ENCODE measurements at places on chromosomes 13 and 19. TPM values are rescaled to one million over a fixed set of nuclear protein-coding genes. Genes with fewer than 3 reads are reported as not detected.
A peak's percentile ranks its signal among the peaks of the same experiment; 100 is the strongest.

DNA sequence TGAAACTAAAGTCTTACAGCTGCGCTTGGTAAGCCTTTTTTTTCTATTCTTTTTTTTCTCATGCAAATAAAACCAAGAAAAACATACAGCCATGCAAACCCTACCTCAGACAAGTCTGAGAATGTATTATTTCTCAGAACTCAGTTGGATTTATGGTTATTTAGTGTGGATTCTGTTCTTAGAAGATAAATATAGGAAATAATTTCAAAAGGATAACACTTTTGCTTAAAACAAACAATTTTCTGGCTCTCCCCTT, 40.7 kb upstream of the TNFSF11 start:
- H3K27ac ChIP-seq = no peak overlapping the region
- no peaks in the 10 kb centered on the region for H3K4me1 ChIP-seq
- no peak overlapping the region for H3K4me3 ChIP-seq
- no peaks in the 10 kb centered on the region for H3K27me3 ChIP-seq
- H3K36me3 ChIP-seq = no peaks in the 10 kb centered on the region
- no peak for DNase-seq

DNA sequence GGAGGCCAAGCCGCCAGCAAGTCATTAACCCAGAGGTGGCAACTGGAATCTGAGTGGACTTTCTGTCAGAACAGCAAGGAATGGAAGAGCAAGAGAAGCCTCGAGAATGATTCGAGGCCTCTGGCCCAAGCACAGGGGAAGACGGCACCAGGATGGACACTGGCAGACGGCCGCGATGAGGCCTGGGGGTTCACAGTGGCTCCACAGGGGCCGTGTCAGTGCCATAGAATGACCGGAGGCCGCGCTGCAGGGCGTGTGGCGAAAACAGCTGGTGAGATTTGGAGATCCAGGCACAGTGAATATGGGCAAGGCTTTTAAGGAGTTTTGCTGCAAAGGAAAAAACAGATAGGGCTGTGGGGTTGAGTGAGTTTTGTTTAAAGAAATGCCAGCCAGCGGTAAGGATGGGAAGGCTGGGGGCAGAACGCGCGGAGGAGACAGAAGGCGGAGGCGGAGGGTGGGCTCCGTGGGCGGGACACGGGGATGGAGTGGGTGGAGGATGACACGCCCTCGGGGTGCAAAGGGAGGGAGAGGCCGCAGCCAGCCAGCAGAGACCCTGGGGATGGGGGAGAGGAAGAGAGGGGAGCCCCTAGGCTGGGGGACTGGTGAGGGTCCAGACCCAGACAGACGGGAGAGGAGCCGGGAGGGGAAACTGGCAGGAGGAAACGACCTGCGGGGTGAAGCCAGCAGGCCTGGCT, 130.5 kb downstream of the RNF17 start:
- DNase-seq = no peak
- H3K36me3 ChIP-seq = no peaks in the 10 kb centered on the region
- H3K4me1 ChIP-seq = no peaks in the 10 kb centered on the region

DNA sequence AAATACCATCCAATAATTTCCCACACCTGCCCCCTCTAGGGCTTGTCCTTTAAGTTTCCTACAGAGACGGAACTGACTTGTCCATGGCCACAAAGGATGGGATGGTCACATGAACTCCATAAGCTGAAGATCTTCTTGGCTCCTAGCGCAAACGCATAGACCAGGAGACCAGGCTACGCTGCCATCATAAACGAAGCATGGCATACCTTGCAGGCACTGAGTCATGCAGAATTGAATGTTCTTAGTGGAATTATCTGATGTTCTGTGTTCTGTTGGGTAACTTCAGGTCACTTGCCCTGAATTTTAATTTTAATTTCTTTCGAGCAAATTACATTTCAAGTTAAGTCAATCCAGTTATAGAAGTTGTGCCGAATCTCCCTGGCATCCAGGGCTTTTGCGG, 96.4 kb upstream of the STARD13 start:
- no peak for DNase-seq
- H3K27ac ChIP-seq = no peak overlapping the region
- no peak overlapping the region for H3K4me3 ChIP-seq
- H3K4me1 ChIP-seq = no peaks in the 10 kb centered on the region
- no peaks in the 10 kb centered on the region for H3K27me3 ChIP-seq

DNA sequence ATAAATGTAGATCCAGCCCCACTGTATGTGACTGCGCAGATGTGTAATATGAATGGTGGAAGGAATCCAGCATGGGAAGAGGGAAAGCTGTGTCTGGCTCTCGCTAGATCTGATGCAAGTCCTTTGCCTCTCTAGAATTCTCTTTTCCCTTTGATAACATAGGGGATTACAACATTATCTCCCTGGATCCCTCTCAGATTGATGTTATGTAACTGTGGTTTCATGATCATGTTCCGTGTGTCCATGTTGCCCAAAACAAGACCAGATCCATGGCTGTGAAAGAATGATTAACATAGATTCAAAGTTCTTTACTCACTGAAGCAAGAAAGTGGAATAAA, 184.0 kb upstream of the UBL3 start:
- H3K4me3 ChIP-seq = no peak overlapping the region
- no peaks in the 10 kb centered on the region for H3K4me1 ChIP-seq
- no peak for DNase-seq

- H3K27me3 ChIP-seq = no peaks in the 10 kb centered on the region
- H3K27ac ChIP-seq = peak overlapping the region; percentile 39
- no peaks in the 10 kb centered on the region for H3K4me1 ChIP-seq
- peak overlapping the region; percentile 79 for H3K4me3 ChIP-seq
Observed at GRCh38 chr19:20660473-20661140, 764 bp downstream of the ZNF626 start.

DNA sequence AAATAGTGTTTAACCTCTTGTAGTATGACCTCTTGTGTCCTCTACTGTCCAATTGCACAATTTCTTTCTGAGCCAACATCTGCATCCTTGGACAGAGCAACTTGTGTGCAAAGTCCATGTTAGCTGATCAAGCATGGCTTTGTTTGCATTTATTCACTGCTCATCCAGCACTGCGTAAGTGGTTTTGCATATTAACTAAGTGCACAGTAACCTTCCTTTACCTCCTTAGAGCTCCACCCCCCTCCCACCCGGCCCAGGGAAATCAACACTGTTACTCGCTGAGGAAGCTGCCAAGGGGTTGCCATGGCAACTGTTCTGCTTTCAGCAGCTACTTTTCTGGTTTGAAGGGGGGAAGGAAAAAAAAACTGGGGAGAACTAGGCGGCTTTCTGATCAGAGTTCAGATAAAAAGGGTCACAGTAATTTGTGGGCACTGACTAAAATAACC, 153.5 kb upstream of the KLF12 start:
- peak overlapping the region; percentile 76 for H3K27ac ChIP-seq
- no peaks in the 10 kb centered on the region for H3K27me3 ChIP-seq
- H3K36me3 ChIP-seq = no peaks in the 10 kb centered on the region
- H3K4me1 ChIP-seq = no peaks in the 10 kb centered on the region
- DNase-seq = peak; percentile 96

DNA sequence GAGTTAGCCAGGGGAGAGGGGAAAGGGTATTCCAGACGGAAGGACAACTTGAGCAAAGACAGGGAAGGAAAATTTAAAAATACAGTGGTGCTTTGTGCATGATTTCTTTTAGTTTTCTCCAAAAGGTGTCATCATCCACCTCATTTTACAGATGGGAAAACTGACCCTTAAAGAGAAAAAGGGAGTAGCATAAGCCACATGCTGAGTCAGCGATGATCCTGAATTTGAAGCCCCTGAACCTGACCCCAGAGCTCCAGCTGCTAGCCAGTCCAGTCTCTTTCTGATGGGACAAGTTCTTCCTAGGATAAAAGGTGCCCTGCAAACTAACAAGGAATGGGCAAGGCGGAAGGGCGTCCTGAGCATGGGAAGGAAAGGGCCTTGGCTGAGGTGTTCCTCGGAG, 10.3 kb downstream of the CABP5 start:
- no peaks in the 10 kb centered on the region for H3K36me3 ChIP-seq
- no peak overlapping the region for H3K4me3 ChIP-seq
- no peaks in the 10 kb centered on the region for H3K4me1 ChIP-seq
- DNase-seq = no peak

DNA sequence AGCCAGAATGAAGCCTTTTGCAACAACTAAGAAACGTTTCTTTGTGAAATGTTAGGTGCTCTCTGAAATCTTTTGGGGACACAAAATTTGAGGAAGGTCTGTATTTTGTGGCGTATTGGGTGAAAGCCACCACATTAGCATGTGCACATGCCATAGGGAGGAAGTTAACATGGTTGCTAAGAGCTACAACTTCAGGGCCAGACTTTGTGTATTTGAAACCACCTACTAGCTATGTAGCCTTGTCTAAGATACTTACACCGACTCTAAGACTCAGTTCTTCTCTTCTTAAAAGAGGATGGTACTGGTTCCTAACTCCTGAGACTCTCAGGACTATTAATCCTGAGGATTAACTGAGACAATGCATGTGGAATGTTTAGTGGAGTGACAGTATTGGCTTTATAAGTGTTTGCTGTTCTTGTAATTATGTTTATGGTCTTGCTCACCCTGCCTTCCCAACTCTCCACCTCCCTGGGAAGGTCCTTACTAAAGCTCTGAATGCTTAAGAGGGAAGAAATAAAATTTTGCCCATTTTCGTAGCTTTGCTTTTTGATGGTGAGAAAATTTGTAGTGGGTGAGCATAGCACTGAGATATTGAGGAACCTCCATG, 15.5 kb downstream of the SERP2 start:
- DNase-seq = no peak
- peaks cover 24% of the 10 kb centered on the region for H3K4me1 ChIP-seq
- H3K27me3 ChIP-seq = no peaks in the 10 kb centered on the region

DNA sequence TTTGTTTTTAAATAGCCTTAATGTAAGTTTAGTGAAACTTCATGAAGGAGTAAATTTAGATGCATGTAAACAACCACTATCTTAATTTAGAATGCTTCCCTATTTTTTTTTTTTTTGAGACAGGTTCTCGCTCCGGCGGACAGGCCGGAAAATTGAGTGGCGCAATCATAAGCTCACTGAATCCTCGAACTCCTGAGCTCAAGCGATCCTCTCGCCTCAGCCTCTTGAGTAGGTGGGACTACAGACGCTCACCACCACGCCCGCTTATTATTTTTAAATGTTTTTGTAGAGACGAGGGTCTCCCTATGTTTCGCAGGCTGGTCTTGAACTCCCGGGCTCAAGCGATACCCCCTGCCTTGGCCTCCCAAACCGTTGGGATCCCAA, 1.6 kb downstream of the TEX30 start:
- H3K27me3 ChIP-seq = no peaks in the 10 kb centered on the region
- no peak overlapping the region for H3K27ac ChIP-seq
- no peaks in the 10 kb centered on the region for H3K36me3 ChIP-seq
- no peak for DNase-seq
- H3K4me1 ChIP-seq = no peaks in the 10 kb centered on the region
- peak overlapping the region; percentile 82 for H3K4me3 ChIP-seq

DNA sequence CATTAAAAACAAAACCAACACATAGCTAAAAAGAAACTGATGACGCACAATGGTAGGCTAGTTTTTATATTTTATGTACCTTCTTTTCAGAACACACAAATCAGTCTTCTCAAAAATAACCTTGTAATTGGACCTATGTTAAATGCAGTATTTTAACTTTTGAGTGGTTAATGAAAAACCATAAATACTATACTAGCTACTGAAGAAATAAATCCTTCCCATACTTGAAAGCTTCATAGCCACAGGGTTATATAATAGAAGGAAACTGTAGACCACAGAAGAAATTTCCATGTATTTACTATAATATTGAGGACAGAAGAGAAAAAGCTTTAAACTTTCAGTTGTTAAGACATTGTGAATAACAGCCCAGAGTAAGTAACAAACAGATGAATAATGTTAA, 1094.3 kb upstream of the SLC10A2 start:
- no peak overlapping the region for H3K4me3 ChIP-seq
- H3K4me1 ChIP-seq = no peaks in the 10 kb centered on the region
- no peaks in the 10 kb centered on the region for H3K36me3 ChIP-seq

DNA sequence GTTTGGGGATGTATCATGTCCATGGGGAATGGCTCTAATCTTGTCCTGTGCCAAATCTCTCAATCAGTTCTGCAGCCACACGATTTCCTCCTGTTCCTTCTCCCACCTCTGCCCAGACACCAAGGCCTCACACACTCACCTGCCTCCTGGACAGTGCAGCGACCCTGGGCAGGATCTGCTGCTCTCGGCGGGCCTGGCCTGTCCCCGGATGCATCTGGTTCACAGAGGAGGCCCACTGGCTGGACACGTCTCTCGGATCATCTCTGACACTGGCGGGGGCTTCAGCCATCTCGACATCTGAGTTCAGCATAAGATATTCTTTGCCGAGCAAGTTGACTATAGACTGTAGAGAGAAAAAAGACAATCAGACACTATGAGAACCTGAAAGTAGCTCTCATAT, 5.9 kb downstream of the ZSCAN5B start:
- no peak overlapping the region for H3K4me3 ChIP-seq
- no peaks in the 10 kb centered on the region for H3K36me3 ChIP-seq
- H3K4me1 ChIP-seq = no peaks in the 10 kb centered on the region
- H3K27me3 ChIP-seq = no peaks in the 10 kb centered on the region

- H3K27ac ChIP-seq = no peak overlapping the region
- DNase-seq = no peak
- H3K4me3 ChIP-seq = no peak overlapping the region
- no peaks in the 10 kb centered on the region for H3K36me3 ChIP-seq
- H3K27me3 ChIP-seq = no peaks in the 10 kb centered on the region
Observed at GRCh38 chr13:36907266-36907665, 12.8 kb downstream of the SMAD9 start.

DNA sequence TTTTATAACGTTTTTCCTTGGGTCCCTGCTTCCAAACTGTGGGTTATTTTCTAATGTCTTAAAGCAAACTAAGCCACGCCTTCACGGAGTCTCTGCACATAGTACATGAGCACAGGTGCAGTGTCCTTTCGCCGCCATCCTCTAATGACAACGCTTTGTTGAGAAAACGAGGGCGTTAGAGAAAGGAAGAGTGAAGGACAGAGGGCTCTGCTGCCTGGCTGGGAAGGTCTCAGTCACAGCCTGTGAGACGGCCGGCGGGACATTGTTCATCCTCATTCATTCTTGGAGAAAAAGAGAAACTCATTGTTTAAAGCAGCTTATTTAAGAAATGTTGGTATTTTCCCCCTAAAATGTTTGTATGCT, 9.5 kb downstream of the IL17D start:
- no peak for DNase-seq
- no peaks in the 10 kb centered on the region for H3K27me3 ChIP-seq
- H3K27ac ChIP-seq = no peak overlapping the region
- no peak overlapping the region for H3K4me3 ChIP-seq
- no peaks in the 10 kb centered on the region for H3K36me3 ChIP-seq
- H3K4me1 ChIP-seq = no peaks in the 10 kb centered on the region

DNA sequence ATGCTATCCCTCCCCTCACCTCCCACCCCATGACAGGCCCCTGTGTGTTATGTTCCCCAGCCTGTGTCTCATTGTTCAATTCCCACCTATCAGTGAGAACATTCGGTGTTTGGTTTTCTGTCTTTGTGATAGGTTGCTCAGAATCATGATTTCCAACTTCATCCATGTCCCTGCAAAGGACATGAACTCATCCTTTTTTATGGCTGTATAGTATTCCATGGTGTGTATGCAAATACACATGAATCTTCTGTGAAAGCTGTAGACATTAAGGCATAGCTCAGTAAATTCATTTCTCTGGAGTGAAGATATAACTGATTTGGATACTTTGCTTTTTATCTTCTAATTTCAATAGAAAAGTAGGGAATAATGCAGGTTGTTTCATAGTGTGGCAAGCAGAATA, 125.8 kb upstream of the C1QTNF9B start:
- no peak overlapping the region for H3K4me3 ChIP-seq
- no peak overlapping the region for H3K27ac ChIP-seq
- no peak for DNase-seq
- H3K4me1 ChIP-seq = no peaks in the 10 kb centered on the region

SLC7A10 gene
- not detected for total RNA-seq

TEX101 gene
- total RNA-seq = not detected

STOML3 gene
- total RNA-seq = not detected

CALR3 gene
- total RNA-seq = not detected

CRX gene
- total RNA-seq = not detected

ANKLE1 gene
- total RNA-seq = 0.06 TPM

PSMC4 gene
- total RNA-seq = 59.9 TPM

Data from right lobe of liver (tissue), 6 donors.